A549 (cell line): ENCODE measurements at places on chromosomes 12 and 14. TPM values are rescaled to one million over a fixed set of nuclear protein-coding genes. Genes with fewer than 3 reads are reported as not detected.

DNA sequence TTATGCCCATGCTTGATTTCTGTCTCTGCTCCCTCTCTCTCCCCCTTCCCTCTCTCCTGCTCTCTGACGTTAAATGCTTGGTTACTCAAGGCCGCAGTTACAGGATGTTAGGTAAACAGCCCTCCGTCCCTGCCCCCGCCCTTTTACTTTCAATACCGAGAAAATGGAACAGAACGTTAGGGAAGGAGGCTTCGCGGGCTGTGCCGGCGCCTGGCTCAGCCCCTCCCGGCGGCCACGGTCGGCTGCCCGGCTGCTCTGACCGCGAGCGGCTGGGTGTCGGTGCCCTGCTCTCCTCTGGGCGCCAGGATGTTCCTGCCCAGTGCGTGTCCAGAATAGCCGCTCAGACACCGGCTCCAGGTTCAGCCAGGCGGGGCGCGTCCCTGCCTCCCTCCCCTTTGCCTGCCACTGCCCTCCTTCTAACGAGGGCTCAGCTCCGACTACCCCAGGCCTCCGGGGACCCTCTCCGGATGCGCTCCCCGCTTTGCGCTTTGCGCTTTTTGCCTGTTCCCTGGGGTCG is 166.1 kb downstream of the ADCK1 start:
- DNase-seq, result peak; percentile 42

DNA sequence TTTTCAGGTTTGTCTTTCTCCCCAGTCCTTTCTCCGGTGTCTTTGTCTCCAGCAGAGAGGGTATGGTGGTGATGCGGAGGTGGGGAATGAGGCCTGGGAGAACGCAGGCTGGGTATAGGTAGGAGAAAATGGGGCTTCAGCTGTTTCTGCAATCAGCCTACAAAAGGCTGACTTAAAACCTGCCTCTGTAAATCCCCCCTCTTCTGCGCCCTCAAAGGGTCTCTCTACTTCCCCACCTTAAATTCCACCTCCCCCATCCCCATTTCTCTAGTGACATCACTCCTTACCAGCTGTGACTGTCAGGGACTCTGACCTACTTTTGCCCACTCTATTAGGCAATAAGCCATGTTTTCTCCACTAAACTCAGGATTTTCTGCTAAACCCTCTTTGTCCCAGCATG is 8.1 kb upstream of the RIMKLB start:
- no peak for DNase-seq

DNA sequence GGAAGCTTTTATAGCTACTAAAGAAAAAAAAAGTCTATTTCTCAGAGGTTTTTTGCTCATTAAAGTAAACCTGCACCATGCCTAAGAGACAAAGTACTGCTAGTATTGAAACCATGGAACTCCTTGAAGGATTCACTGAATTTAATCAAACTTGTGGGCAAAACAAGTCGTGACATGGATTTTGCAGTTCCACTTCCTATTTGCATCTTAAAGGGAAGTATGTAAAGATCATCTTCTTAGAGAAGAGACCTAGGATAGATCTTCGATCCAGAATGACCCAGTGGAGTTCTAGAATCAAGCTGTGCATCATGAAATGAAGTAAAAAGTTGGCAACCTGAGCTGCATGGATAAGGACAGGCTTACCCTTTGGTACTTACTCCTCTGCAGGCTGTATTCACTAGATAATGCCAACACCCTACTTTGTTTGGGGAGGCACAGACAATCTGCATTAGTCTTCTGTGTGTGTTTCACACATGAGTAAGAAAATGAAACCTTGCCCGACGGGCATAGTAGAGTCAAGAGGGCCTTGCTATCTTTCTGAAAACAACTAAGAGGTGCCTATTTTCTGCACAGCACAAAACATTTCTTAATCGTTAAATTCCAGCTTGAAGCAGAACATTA is 1.9 kb downstream of the GNG2 start:
- no peak for DNase-seq

DNA sequence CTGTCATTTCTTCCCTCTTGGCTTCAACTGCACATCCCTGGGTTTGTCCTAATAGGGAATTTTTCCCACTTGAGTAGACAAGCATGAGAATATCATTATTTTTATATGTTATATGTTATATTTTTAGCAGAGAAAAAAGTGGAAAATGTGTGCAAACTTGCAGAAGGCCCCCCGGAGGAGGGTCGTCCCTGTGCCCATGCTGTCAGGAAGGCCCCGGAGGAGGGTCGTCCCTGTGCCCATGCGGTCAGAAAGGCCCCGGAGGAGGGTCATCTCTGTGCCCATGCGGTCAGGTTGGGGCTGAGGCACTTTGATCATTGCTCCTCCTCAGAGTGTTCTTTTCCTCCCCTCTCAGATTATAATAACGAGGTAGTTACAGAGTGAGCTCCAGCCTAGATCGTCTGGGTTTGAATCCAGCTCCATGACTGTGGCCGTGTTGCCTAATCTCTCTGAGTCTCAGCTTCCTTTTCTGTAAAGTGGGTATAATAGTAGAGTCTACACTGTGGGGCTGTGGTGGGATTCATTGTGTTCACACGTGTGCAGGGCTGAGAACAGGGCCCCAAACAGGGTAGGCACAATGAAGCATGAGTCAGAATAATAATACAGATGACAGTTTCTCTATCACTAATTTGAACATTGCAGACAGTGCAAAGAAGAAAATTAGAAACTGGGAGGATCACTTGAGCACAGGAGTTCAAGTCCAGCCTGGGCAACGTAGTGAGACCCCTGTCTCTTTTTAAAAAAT is 33.4 kb downstream of the ELK3 start:
- DNase-seq, result no peak

DNA sequence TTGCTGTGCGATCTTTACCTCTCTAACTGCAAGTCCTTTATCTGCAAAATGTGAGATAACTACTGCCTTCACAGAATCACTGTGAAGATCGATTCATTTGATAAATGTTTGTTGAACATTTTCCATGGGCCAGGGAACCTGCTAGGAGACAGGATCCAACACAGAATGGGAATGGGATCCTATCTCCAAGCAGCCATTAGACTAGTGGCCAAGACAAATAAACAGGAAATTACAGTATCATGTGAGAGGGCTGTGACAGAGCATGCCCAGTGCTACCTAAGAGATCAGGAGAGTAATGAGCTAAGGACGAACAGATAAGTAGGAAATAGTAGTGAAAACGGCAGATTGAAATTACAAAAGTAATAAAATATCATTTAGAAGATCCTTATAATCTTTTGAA is 105.7 kb downstream of the GRIN2B start:
- no peak for DNase-seq

The CIROP gene
- polyA plus RNA-seq, result not detected in 3 replicates

- no peak for DNase-seq
These were observed 233.2 kb downstream of the NRXN3 start for GRCh38 chr14:78403278-78403815.

DNA sequence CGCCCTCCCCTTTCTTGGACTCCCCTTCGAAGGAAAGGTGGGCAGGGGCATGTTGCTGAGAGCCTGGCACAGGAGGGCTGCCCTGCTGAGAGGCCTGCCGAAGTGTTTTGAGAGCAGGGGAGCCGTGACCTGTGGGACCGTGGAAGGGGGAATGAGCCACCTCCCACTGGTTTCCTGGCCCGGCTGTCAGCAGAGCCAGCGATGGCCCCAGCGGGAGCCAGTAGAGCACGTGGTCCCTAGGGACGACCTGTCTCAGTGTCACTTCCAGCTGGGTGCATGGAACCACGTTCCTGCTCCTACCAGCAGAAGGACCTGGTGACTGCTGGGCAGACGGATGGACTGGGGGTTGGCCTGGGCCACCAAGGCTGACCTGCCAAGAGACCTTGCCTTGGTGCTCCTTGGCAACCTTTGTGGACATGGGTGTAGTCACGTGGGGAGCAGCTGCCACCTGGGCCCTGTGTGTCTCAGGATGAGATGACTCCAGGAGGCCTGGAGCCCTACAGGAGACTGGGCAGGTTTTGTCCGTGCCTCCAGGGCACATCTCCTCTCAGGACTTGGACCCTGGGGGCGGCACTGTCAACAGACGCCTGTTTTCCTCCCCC is 34.6 kb downstream of the BEGAIN start:
- DNase-seq, result no peak

- DNase-seq, result no peak
These were observed 33.1 kb upstream of the MMP17 start for GRCh38 chr12:131795064-131795463.
